ENCODE measurements at places on chromosomes 5 and 9.

DNA sequence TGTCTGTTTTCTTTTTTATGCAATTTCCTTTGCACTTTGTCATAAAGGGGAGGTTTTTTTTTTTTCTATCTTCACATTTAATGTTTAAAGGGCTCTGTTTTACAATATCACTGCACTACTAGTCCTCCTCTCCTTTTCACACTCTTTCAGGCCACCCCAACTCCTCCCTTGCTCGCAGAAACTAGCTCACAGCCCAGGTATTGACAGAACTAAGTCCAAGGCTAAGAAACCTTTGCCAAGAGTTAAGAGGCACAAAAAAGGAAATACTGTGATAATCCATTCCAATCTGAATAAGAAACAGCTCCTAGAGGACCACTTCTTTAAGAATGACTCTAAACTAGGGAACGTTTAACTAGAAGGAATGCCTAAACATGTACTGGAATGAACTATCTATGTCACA, 1.1 kb upstream of the FGF10 start:
- no peak for DNase-seq

DNA sequence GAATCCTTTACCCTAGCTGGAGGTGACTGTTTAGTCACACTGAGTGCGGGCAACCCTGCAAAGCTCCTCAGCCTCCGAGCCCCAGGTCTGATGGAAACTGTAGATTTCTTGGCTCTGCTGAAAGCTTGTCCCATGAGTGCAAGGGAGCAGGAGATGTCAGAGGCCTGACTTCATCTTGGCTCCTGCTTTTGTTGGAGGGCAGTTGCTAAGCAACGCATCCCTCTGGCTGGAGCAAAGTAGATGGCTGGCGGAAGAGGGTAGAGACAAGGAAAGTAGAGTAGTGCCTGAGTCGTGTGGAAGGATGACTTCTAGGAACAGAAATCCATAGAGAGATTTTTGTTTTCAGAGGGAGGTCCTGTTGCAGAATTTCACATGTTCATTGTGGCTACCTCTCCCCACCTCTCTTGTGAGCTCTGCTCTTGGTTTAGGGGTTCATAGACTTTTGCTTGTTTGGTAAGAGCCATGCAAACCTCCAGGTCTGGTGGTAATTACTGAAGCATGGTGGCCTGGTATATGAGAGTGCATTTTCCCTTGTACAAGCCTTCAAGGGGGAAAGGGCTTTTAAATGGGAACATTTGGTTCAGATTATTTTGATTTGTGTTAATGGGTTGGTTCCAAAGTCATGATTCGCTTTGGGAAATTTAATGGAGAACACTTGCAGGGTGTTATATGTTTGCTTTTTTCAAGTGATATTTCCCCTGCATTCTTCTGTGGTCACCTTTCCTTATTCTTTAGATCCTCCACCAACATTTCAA, 71.5 kb downstream of the ARHGAP26 start:
- no peak for DNase-seq

- DNase-seq = no peak
Measured at GRCh38 chr5:167709625-167710024, 581.8 kb upstream of the WWC1 start.

GRCh38 chr5:141846031-141846430, 32.2 kb downstream of the PCDH1 start:
- DNase-seq = no peak
